Activated naive CD4-positive, alpha-beta T cell treated with anti-CD3 and anti-CD28 coated beads for 36 hours (primary cell): ENCODE measurements at places on chromosomes 3 and 15. TPM values are rescaled to one million over a fixed set of nuclear protein-coding genes. Genes with fewer than 3 reads are reported as not detected.

- peak; percentile 73 for DNase-seq
Measured at GRCh38 chr15:90266061-90266431, 574 bp downstream of the NGRN start.

DNA sequence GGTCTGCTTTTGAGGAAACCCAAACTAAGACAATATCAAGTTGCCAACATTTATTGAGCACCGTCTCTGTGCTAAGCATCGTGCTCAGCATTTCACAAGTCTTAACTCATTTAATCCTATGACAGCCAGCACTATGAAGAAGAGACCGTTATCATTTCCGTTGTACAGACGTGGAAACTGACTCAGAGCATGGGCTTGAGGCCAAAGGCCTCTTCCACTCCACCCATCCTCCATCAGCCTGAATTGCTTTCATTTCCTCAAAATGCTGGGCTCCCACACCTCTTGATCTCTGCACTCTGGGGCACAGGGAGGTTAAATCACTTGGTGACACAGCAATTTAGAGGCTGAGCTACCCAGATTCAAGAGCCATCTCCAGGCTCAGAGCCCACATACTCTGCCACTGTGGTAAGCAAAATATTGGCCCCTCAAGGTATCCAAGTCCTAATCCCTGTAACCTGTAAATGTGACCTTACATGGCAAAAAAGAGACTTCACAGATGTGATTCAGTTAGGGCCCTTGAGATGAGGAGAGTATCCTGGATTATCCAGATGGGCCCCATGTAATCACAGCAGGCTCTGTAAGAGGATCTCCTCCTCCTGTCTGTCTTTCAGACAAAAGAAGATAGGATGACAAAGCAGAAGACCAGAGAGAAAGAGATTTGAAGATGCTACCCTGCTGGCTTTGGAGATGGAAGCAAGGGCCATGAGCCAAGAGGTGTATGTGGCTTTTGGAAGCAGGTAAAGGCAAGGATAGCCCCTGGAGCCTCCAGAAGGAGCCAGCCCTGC lies 24.3 kb upstream of the FLNB start:
- DNase-seq = peak; percentile 83

GRCh38 chr3:184561913-184562877 lies 610 bp downstream of the EPHB3 start:
- no peak for DNase-seq

- no peak for DNase-seq
Measured at GRCh38 chr3:190716961-190717360, 145.5 kb downstream of the GMNC start.

- DNase-seq = no peak
Measured at GRCh38 chr15:39959411-39959810, 25.5 kb downstream of the EIF2AK4 start.

GRCh38 chr3:99503350-99503749 lies 135.0 kb upstream of the COL8A1 start:
- DNase-seq = no peak

- peak; percentile 52 for DNase-seq
Measured at GRCh38 chr15:50123861-50124557, 5.0 kb upstream of the ATP8B4 start.

- no peak for DNase-seq
Measured at GRCh38 chr3:42377681-42378080, 32.7 kb downstream of the LYZL4 start.

DNA sequence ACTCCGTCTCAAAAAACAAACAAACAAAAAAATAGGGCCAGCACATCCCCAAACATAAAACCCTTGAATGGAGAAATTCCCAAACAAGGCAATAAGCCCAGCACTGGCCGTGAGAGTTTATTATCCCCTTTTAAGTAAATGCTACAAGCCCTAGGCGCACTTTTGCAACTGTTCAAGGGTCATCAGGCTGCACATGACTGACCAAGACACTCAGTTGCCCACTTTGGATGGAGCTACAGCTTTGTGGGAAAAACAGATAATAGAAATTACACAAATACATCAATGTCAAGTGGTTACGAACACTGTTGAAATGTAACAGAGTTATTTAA lies 33.7 kb upstream of the ZNF445 start:
- DNase-seq = no peak

- peak; percentile 16 for DNase-seq
Measured at GRCh38 chr3:184811034-184811433, 932 bp upstream of the VPS8 start.

GRCh38 chr15:80188251-80188650 lies 35.5 kb downstream of the FAH start:
- no peak for DNase-seq

DNA sequence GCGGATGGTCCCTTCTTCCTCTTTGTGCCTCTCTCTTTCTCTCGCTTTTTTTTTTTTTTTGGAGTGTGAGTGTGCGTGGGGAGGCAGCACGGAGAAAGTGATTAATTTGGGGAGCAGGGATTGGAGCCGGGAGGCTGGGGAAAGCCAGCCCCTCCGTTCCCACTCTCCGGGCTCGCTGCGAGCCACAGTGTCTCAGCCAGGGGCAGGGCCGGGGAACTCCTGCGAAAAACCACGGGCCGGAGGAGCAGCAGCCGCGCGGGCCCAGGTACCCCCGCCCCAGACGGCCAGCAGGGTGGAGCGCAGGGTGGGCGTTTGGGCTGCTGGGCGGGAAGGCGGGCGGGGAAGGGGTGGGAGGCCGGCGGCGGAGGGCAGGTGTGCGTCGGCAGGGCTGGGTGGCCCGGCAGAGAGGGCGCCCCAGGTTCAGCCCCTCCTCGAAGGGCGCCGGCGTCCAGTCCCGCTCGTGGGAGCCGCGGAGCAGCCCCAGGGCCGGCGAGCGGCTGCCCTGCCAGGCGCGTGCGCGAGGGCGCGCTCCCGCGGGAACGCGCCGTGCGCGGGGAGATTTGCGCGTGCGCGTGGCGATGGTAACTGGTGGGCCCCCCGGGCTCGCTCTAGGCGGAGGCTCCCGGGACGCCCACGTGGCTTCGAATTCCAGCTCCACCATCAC lies 1.4 kb downstream of the CHL1 start:
- DNase-seq = no peak

DNA sequence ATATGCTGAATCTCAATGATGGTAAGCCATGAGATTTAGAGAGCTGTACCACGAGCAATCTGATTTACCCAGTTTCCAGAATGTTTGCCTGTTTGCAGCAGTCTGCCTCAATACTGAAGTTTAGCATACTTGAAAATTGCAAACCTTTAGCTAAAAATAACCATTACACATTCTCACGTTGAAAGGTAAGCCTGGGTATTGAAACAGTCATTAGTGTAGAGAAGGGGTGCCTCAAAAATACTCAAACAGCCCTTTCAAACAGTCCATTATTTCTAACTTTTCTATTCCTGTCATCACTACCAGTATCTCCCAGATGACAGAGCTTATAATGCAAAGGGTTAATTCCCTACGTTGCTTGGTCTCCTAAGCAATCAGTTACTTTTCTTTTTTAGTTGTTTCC lies 111.8 kb upstream of the MBNL1 start:
- no peak for DNase-seq

DNA sequence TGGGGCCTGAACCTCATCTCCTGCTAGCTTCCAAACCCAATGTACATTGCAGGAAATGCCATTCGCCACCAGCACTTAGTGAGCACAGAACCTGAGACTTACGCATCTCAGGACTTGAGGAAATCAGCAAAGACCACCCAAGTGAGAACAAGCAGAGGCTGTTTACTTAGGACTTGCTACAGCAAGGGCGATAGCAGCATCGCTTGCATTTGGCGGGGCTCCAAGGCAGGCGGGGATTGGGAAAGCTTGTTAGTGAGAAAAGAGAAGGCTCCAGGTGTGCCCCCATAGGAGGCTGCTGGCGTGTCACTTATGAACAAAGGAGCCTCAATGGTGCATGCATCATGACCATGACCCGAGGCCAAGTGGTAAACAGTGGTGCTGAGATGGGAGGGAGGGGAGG lies 19.7 kb downstream of the SLC6A20 start:
- DNase-seq = no peak

DNA sequence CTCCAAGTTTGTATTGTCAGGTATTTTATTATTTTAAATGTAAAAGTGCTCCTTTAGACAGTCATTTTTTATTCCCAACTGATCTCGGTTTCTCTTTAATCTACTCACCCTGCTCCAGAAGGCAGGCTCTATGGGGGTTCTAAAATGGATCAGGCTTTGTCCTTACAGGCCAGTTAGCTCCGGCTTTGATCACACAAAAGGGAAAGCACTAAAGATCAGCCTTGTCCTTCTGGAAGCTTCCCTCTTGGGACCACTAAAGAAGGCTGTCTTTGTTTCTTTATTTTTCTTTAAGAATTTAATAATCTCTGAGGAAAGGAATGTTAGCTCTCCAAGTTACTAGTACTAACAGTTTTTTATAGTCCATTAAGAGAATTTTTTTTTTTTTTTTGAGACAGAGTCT lies 560.5 kb upstream of the ZNF717 start:
- DNase-seq = no peak

DNA sequence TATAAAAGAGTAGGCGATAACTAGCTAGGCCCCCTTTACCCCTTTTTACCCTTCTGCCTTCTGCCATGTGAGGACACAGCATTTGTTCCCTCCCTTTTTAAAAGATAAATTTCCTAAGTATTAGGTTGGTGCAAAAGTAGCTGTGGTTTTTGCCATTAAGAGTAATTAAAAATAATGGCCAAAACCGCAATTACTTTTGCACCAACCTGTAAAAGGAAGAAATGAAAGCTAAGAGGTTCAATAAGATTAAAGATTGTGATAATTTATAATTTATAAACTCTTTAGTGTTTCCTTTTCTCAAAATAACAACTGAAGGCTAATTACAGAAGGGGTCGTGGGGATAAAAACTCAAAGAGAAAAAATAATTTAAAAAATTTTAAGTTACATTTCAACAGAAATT lies 283.5 kb upstream of the PDZRN3 start:
- no peak for DNase-seq

- DNase-seq = no peak
Measured at GRCh38 chr3:15581471-15582394, 19.6 kb downstream of the HACL1 start.

DNA sequence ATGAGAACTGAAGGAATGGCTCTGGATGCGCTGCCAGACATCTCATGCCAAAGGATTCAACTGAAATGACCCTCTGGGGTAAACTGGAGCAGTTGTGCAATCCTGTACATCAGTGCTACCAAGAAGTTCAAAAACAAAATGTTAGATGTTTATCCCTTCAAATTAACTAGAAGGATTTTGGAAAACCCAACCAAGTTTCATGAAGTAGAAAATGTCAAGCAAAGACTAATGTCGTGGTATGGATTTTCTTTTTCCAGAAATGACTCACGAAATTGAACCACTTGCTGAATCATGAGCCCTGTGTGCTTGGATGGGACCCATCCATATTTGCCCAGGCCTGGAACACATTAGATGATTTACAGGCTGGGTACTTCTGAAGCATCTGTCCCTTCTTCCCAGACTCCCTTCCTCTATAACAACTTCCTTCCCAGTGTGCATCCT lies 101.6 kb downstream of the LRTM1 start:
- DNase-seq = no peak

- DNase-seq = peak; percentile 71
Measured at GRCh38 chr3:151135541-151136337, 50.3 kb downstream of the MED12L start.

GRCh38 chr15:27427276-27427675 lies 456.3 kb downstream of the GABRG3 start:
- DNase-seq = no peak

DNA sequence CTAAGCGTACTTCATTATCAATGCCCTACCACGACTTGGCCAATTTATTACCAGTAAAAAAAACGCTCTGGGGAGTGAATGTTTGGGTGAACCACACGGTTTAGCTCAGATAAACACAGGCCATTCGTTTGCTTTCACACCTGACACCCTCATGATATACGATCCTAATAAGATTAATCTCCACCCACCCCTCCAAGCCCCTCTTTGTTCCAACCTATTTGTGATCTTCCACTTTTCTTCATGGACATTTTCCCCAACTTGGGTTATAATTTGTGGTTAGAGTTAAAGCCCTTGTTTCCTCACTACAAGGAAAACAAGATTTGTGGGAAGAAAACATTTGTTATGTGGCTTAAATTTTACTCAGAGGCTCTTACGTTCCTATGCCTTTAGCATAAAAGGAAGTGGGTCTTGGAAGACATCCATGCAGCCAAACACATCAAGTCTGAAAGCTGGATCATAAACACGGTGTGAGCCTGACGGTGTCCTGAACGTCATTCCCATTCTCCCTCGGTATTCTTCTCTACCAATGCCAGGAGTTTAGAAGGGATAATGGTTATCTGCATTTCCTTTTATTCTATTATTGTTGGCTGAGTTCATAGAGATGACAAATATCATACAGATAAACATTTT lies 518.9 kb downstream of the NR2F2 start:
- DNase-seq = no peak

- DNase-seq = peak; percentile 88
Measured at GRCh38 chr15:84982301-84982920, 755 bp downstream of the PDE8A start.

DNA sequence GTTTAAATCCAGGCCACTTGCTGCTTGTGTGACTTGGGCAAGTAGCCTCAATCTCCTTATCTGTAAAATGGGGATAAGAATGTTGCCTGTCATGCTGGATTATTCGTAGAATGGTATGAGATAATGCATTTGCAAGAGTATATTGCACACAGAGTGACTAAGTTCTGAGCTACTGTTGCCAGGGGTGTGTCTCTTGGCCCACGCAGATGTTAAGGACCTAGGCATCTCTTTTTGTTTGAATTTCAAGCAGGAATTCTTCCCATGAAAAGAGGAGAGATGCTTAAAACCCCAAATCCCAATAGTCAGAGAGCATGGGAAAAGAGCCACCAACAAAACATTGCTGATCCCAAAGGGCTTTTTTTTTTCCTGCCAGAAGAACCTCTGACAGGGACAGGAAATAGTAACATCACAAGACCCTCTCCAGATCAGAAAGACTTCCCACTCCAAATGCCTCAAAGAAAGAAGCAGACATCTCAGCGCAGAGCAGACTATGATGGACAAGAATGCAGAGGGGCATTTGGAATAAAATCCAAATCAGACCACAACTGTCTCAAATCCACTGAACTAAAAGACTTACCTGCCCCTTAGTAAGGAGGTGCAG lies 90.5 kb downstream of the MRPL46 start:
- DNase-seq = no peak

GRCh38 chr15:50134524-50135024 lies 15.5 kb upstream of the ATP8B4 start:
- DNase-seq = no peak

DNA sequence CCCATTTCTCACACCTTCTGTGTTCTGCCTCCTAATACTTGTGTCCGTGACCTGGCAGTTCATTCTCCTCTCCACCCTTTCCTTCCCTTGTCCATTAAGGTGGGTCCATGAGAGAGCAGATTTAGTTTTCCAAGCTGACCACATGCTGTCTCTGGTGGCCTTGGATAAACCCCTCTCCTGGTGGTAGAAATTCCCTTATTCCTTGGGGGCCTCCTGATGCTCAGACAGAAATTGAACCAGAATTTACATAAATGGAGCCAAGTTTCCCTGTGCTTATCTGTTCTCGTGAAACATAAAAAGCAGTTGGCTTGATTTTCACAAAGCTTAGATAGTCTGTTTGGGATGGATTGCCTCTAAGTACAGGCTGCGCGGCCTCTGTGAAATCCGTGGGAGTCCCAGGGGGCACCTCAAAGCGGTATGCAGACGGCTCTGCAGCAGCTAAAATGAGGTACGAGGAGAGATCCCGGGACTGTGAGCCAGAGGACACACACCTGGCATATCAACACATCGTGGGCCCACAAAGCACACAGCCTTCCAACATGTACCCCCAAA lies 101.0 kb upstream of the NMNAT3 start:
- no peak for DNase-seq

CCR3 gene
- not detected for total RNA-seq

SLC24A5 gene
- not detected for total RNA-seq
